ENCODE measurements at places on chromosomes 12 and 14.

- no peak for DNase-seq
Measured at GRCh38 chr12:20863056-20863455, 52.6 kb downstream of the SLCO1B3 start.

DNA sequence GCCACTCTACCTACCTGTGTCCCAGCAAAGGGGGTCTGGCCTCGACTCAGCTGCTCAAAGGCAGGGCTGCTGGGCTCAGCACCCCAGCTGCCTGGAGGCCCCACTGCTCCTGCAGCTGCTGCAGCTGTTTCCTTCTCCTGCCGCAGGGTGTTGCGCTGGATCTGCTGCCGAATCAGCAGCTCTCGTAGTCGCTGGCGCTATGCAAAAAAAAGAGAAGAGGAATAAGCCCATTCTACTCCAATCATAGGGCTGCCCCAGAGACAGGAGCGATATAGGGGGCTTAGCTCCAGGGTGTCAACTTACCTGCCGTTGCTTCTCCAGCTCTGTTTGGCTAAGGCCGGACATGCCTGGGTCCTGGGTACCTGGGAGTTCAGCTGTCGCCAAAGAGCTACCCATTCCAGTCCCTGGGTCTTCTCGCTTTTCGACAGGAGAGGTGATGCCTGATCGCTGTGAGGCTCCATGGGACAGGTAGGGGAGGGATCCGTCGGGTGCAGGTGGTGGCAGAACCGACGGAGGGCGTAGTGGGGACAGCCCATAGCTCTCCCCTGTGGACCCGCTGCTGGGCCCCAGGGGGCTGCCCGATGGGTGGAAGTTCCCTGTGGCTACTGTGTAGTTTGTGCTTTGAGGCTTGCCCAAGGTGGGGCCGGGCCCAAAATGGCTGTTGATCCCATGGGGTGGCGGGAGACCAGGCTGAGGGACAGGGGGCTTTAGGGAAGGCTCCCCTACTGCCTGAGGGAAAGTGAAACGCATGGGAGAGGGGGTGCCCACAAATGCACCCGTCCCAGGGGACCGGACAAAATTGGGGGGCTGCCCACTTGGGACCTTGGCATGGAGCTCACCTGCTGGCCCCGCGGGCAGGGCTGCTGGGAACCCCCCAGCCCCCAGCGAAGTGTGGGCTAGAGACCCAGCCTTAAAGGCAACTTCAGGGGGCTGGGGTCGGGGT lies 20.9 kb downstream of the KMT2D start:
- DNase-seq = no peak

DNA sequence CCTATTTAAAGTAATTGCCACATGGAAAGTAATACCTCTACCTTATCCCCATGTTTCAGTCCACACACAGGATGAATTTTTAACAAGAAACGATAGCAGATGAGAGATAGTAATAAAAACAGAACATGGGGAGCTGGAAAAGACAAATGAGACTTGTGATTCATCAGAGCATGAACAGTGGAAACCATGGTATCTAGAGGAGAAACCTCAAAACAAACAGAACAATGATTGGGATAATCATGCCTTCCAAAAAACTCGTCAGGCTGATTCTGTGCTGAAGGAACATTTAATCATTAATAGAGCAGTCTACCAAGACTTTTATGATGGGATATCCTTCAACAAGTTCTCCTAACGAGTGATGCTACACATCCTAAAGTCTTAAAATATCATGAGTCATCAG lies 1390.7 kb downstream of the FSCB start:
- DNase-seq = no peak

DNA sequence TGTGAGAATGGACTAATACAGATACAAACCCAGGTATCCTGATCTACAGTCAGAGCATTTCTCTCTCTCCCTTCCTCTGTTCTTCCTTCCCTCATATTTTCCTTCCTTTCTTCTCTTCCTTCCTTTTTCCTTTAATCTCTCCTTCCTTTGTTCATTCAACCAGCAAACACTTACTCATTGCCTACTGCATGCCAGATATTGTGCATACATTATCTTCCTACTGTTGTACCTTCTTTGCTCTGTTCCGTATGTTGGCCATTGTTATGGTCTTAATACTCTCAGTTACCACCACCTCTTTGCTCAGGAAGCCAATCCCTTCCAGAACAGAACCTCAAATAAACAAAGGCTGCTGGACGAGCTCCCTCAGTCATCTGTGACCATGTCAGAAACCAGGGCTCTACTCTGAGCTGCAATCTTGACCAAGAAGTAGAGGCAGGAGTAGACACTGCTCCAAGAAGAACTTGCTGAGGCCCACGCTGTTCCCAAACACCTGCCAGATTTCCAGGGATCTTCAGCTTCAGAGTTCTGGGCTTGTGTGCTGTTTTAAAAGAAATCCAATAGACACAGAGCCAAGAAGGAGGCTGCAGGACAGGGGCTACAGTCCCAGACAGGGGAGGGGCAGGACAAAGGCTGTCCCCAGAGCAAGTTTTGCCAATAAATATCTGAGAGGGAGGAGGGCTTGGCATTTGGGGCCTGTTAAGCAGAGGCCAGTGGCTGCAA lies 526.7 kb upstream of the TBX3 start:
- peak; percentile 25 for DNase-seq

DNA sequence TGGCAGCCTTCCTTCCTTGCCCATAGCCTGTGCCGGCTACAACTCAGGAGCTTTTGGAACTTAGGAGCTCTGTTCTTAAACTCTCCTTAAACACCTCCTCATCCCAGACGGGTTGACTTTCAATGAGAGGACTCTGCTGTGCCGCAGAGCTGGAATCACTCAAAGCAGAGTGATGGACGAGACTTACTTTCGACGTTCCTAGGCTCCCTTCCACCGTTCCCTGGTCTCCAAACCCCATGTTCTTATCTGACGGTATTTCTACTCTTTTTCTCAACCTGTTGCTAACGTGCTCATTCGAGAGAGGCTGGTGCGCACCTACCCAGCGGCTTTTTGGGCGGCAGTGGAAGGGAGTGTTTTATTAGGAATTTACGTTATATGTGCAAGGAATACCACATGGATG lies 232.7 kb downstream of the CACNA1C start:
- DNase-seq = no peak

- DNase-seq = no peak
Measured at GRCh38 chr12:54759751-54760150, 94.6 kb upstream of the MUCL1 start.

DNA sequence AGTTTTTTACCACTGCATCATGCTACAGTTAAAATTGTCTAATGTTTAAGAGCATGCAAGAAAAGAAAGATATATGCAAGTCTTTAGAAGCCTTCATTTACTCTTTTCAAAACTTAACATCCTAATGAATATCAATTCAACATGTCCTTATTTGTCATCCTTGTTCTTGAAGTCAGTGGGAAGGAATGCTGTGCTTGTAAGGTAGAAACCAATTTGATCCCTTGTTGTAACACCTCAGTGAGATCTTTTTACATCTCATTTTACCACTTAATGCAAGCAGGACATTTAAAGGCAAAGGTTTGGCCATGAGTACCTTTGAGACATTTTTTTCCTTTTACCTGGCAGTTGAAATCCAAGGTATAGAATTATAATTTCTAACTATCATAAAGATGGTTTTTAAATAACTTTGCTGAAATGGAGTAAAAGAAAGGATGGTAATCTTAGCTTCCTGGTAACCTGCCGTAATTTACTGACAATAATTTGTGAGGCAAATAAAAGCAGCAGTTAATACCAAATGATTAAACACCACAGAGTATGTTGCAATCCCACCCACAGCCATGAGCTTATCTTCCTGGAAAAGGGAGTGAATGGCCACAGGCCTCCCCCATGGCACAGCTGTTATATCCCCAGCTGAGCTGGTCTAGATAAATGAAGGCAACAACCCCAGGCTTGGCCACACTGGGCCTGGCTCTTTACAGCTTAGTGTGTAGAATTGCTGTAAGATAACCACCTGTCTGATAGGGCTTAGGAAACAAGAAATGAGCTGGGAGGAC lies 33.2 kb upstream of the STRN3 start:
- no peak for DNase-seq

DNA sequence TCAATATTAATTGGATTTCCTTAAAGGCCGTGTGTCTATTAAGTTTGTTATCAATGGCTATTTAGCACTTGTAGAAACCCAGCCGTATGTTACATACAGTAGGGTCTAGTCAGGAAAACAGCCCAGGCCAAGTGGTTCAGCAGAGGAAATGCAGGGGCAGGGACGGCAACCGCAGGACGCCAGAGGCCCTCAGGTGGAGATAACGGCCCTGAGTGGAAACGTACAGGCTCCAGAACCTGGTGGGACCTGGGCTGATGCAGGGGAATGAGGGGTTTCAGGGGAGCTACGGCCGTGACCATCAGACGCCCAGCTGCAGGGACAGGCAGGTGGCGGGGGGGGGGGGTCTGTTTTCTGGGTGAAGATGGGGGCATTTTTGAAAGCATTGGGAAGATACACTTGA lies 3.7 kb upstream of the ANKLE2 start:
- no peak for DNase-seq

DNA sequence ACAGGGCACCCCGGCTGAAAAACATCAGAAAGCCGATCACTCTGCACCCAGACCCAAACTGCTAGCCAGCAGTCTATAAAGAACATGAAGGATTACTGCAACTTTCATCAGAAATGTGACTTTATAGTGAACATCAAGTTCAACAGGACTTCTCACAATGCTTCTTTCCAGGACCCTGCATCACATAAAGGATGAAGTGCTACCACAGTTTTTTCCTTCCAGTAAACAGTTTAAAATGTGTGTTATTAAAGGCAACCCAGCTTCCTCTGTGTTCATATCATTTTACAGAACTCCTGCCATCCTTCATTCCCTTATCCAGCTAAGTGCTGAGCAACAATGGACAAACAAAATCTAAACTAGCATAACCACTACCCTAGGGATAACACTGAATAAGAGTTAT lies 280.3 kb upstream of the DIO2 start:
- DNase-seq = peak; percentile 16

- DNase-seq = no peak
Measured at GRCh38 chr12:126830778-126831680, 1435.9 kb upstream of the TMEM132C start.

- DNase-seq = no peak
Measured at GRCh38 chr14:104845834-104846441, 19.1 kb upstream of the CEP170B start.

GRCh38 chr12:82873951-82874350 lies 187.2 kb downstream of the TMTC2 start:
- no peak for DNase-seq

GRCh38 chr14:104657563-104658324 lies 31.7 kb upstream of the INF2 start:
- DNase-seq = no peak

- DNase-seq = no peak
Measured at GRCh38 chr14:24475261-24475660, 32.7 kb upstream of the SDR39U1 start.

DNA sequence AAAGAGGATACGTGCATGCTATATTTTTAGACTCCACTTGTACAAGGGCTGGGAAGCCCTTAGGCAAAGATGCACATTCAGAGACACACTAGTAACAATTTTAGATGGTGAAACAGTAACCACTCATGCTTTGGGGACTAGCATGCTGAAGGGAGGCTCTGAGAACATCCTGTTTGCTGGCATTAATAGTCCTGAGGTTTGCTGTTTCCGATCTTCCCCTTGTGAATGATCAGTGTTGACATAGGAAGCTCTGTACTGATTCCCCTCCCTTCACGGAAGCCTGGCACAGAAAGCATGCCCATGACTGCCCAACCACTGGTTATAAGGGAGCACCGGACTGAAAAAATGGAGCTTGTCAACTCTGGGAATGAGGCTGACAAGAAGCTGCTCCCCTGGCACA lies 164.6 kb downstream of the GCH1 start:
- no peak for DNase-seq

DNA sequence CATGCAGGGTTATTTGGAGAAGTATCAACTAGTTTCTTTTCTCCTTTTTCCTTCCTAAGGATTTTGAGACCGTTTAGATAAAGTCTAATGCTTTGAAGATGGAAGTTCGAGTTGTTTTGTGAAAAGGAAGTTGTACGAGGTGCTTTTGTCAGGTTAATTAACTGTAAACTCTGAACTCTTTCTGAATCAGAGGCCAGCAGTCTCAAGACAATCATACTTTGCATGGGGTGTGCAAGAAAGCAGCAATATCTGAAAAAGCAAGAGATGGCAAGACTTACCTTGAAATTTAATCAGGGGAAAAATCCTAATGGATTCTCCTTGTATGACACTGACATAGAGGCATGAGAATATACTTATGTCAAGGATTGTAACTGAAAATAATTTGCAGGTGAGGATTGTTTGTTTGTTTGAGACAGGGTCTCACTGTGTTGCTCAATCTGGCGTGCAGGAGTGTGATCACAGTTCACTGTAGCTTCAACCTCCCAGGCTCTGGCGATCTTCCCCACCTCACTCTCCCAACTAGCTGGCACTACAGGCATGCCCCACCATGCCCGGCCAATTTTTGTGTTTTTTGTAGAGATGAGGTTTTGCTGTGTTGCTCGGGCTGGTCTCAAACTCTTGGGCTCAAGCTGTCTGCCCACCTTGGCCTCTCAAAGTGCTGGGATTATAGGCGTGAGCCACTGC lies 170.2 kb upstream of the HMGA2 start:
- no peak for DNase-seq

- peak; percentile 28 for DNase-seq
Measured at GRCh38 chr14:21917699-21918436, 244.2 kb upstream of the OR4E1 start.

GRCh38 chr14:91934554-91935285 lies 12.8 kb downstream of the FBLN5 start:
- DNase-seq = no peak

DNA sequence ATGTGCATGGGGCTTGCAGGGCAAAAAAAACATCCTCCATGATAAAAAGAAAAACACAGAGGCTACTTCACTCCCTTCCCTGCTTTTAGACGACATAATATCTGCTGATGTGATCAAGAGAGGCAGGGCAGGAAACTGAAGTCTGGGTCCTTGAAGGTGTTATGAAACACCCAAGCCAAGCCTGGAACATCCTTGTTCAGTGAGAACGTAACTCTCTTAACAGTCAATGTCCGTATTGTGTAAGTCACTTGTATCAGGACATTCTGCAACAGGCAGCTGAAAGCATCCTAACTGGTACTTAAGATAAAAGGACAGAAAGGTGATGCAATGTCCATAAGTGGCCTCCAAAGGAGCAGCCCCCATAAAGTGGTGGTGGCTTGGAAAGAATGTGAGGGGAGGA lies 20.0 kb downstream of the KCNK10 start:
- DNase-seq = no peak

DNA sequence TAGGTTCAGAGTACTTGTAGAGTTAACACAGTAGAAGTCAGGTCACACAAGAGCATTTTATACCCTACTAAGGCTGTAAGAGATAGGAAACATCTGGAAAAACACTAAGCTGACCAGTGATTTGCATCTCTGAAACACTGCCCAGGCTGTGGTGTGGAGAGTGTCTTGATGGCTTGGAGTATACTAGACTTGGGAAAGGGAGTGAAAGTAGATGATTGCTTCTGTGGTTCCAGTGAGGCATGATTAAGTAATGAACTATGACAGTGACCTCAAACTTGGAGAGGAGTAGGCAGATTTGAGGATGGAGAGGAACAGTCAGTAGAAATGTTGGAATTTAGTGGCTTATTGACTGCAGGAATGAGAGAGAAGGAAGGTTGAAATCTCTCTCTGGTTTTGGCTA lies 201.2 kb downstream of the FLRT2 start:
- peak; percentile 11 for DNase-seq

- DNase-seq = no peak
Measured at GRCh38 chr12:76153616-76154015, 69.1 kb upstream of the NAP1L1 start.
